ENCODE measurements at places on chromosomes 2 and 18. TPM values are rescaled to one million over a fixed set of nuclear protein-coding genes. Genes with fewer than 3 reads are reported as not detected.

- DNase-seq: peak; percentile 9
These were observed 32.1 kb downstream of the CRACDL start for GRCh38 chr2:98903767-98904485.

- DNase-seq: no peak
These were observed 163.6 kb upstream of the VRK2 start for GRCh38 chr2:57882895-57883515.

DNA sequence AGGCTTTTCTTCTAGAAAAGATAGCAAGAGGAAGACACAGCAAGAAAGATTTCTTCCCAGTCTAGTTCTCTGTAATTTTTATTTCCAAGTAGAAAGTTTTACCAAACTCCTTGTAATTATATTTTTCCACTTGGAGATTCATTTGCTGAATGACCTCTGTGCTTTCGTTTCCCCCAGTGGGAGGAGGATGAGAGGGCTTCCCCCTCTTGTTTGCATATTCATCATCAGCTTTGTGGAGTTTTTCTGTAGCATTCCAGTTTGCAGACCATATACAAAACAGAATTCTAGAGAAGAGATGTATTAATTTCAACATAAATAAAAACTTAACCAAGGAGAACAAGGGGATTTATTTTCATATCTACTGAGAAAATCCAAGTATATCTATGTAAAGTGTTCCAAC is 51.3 kb downstream of the RMDN2 start:
- DNase-seq: no peak

- DNase-seq: no peak
These were observed 50.9 kb downstream of the MMADHC start for GRCh38 chr2:149536649-149537048.

DNA sequence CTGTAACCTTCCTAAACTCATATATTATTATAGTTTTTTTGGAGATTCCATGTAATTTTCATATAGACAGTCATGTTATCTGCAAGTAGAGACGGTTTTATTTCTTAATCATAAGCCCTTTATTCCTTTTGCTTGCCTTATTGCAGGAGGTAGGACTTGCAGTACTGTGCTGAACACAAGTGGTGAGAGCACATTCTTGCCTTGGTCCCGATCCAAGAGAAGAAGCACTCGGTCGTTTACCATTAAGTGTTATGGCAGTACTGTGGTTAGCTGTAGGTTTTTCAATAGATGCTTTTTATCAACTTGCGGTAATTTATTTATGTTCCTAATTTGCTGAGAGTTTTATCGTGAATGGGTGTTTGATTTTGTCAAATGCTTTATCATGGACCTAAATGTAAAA is 305.7 kb downstream of the DYSF start:
- DNase-seq: no peak

The INHBB gene
- polyA plus RNA-seq: not detected
